NCI-H1092 treated with DMSO at 0.1 percent for 48 hours (cell line): ENCODE measurements at places on chromosomes 2 and 18.

GRCh38 chr2:20629581-20630171 lies 21.2 kb downstream of the HS1BP3 start:
- DNase-seq: no peak

DNA sequence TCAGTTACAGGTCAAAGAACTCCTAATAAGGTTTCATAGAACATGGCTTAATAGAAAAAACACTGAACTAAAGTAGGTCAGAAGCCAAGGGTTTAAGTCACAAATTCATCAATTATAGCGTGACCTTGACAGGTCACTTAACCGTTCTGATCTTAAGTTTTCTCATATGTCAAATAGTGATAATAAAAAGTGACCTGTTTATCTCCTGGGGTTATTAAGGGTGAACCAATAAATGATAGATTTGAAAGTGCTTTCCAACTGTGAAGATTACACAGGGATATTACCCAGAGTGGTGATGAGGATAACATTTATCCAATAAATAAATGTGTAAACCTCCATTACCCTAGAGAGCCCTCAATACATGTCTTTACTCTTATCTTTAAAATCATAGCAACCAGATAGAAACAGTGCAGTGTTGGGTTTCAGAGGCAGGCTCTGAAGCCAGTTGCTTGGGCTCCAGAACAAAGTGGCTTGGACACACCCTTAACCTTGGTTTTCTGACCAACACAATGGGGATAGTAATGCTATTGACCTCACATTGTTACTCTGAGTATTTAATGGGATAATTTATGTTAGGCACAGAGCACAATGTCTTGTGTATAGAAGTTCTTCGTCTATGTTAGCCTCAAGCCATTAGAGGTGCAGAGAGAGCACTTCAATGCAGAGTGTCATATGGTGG lies 48.6 kb downstream of the KLHL14 start:
- DNase-seq: no peak

DNA sequence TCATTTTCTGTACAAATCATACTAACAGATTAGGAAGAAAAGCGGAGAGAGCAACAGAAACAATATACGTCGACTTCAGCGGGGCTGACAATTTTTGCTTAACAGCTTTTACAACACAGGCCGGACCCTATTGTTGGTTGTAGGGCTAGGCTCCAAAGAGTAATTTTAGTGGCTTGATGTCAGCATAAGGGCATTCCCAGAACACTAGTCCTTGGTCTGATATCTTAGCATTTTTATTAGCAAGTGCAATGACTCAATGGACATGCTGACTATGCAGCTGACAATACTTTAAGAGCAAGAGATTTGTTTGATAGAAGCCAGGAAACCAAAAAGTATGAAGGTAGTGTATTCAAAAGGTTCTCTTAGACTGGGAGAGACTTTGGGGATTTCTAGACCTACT lies 209.9 kb downstream of the LNPK start:
- no peak for DNase-seq

GRCh38 chr18:48994044-48994651 lies 43.4 kb upstream of the SMAD7 start:
- DNase-seq: no peak

DNA sequence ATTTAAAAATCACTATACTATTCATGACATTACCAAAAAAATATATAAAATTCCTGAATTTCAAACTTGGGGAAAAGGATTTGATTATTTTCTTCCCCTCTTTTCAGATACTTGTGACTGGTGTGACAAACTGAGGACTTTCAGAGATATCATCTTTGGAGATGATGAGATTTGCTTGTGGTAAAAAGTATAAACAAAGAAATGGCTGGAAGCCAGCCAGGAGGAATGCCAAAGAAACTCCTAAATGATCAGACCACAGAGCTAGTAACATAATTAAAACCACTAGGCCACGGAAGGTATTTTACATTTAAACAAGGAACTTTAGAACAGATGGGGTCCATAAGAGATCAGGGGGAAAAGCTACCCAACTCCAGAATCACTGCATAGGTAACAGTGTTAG lies 58.7 kb downstream of the PIGN start:
- no peak for DNase-seq

DNA sequence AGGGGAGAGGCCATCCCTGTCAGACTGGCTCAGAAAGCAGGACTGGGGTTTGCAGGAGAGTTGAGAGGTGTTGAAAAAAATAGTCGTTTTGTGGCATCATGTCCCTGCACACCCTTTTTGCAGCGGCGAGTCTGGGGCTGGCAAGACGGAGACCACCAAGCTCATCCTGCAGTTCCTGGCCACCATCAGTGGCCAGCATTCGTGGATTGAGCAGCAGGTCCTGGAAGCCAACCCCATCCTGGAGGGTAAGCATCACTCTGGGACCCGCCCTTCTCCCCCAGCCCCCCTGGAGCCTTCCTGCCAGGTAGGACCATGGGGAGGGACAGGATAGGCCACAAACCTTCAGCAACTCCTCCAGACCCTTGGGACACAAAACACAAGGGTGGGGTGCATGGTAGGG lies 34.2 kb downstream of the MYO7B start:
- no peak for DNase-seq

DNA sequence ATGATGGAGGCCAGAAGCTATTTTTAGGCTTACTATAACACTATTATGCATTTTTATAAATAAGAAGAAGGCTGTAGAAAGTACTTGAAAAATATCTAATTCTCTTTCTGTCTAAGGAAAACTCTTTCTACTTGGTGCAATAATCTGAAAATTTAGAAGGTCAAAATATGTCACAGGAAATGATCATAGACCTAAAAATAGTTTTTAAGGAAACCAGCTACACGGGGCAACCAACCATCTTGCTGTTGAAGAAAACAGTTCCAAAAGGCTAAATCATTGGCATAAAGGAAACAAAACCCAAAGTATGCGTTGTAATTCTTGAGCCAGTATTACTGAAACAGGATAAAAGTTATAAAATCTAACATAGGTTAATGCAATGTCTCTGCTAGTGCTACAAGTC lies 40.2 kb downstream of the SOCS6 start:
- no peak for DNase-seq

GRCh38 chr18:55768255-55768654 lies 180.3 kb upstream of the TCF4 start:
- DNase-seq: no peak

GRCh38 chr2:208579678-208580077 lies 173.1 kb downstream of the PTH2R start:
- peak; percentile 77 for DNase-seq

DNA sequence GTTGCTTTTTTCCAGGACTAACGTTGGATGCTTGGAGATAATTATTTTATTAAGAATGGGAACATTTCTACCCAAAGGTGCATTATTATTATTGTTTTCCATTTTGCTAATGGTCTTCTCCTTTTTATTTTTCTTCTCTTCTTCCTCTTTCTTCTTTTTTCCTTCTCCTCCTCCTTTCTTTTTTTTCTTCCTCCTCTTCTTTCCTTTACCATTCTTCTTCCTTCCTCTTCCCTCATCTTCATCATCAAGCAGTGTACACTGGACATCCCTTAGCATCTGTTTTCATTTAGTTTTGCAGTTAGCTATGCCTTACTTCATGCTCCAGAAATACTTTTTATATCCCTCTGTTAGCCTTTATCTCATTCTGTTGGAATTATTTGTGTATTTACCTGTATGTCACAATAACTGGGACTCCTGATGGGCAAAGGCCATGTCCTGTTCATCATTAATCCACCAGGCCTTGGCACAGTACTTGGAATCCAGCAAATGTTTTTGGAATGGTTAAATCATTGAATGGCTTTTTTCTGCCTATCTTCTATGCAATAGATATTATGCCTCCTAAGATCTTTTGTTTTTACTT lies 162.7 kb downstream of the CAMKMT start:
- DNase-seq: no peak

GRCh38 chr2:217905395-217905794 lies 97.4 kb downstream of the TNS1 start:
- DNase-seq: no peak

DNA sequence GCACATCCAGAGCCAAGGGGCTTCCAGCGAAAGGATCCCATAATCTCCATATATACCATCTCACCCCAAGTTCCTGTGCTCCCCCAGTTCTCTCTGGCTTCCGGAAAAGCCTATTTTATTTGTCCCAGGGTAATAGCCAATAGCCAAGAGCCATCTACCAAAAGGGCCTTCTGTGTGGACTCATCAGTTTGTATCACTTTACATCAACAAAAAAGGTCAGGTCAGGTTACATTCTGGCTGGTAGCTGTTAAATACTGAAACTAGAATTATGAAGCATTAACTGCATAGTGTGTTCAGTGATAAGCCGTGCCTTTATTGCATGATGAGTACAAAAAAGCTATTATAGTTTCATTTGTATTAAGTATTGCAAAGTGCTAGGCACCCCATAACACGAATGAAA lies 223.7 kb downstream of the IRS1 start:
- no peak for DNase-seq

- no peak for DNase-seq
Measured at GRCh38 chr18:47873625-47874024, 56.8 kb downstream of the SMAD2 start.

DNA sequence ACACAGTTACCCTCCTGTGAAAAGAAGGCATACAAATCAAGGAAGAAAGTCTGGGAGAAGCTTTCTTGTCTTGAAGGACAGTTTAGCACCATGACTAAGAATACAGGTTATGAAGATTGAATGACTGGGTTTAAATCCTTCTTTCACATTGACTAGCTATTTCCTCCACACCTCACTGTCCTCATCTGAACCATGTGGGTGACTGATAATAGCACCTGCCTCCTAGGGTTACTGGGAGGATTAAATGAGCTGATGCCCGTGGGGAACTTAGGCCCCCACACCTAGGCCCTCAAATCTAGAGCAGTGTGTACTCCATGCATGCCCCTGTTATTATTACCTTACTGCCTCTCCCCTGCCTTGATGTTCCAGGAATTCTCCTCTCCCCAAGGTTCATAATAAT lies 202.9 kb downstream of the FBXO15 start:
- no peak for DNase-seq

DNA sequence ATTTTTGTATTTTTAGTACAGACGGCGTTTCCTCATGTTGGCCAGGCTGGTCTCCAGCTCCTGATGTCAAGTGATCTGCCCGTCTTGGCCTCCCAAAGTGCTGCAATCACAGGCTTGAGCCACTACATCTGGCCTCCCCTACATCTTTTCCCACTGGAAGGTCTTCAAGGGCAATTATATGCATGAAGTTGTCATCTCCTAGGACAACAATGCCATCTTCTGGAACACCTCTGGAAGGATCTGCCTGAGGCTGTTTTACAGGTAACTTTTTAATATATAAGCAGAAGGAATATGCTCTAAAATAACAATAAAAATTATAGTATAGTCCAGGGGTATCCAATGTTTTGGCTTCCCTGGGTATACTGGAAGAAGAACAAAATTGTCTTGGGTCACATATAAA lies 321.4 kb downstream of the AFF3 start:
- DNase-seq: no peak

DNA sequence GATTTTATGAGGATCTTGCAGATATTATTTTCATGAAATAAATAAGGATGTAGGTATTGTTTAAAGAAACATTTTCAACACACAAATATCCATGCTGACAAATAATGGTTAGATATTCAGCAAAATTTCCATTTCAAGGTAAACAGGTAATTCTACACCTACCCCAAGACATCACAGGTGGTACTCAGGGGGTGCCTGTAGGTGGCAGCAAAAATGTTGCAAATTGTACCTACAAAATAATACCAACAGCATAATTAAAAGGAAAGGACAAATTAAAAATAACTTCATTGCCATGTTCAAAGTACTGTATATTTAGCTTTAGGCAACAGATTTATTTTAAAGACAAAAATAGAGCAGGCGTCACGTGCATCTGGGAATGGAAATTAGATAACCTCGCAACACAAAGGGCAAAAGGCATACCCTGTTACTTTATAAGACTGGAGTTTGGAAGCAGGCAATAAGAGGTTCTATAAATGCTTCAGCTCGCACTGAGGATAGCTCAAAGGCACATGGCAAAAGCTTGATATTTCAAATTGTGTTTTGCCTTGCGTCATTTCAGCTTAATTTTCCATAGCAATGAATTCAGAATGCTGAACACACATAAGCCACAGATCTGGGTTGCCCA lies 630.5 kb downstream of the TDRD15 start:
- DNase-seq: no peak

- no peak for DNase-seq
Measured at GRCh38 chr2:60764736-60765534, 8.9 kb downstream of the PAPOLG start.
